Germinal center (tissue), 1 donor: ENCODE measurements at places on chromosomes 6 and 20.
A peak's percentile ranks its signal among the peaks of the same experiment; 100 is the strongest.

DNA sequence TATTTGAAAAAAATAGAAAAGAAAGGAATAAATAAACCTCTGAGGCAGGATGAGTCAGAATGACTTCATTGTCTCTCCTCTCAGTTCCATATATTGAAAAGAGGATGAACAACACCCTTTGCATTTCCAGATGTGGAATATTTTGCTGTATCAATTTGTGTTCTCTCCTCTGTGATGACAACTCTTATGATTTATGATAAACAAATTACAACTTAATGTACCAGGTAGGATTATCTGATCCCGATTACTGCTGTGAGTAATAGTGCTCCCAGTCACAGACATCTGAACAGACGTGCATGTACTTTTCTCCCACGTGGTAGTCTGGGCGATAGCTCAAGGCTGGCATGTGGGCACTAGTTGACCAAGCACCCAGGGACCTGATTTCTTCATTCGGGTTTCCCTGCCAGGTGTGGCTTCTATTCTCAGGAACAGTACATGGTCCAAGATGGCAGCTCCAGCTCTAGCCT, 142.1 kb upstream of the SULF2 start:
- DNase-seq, result no peak

DNA sequence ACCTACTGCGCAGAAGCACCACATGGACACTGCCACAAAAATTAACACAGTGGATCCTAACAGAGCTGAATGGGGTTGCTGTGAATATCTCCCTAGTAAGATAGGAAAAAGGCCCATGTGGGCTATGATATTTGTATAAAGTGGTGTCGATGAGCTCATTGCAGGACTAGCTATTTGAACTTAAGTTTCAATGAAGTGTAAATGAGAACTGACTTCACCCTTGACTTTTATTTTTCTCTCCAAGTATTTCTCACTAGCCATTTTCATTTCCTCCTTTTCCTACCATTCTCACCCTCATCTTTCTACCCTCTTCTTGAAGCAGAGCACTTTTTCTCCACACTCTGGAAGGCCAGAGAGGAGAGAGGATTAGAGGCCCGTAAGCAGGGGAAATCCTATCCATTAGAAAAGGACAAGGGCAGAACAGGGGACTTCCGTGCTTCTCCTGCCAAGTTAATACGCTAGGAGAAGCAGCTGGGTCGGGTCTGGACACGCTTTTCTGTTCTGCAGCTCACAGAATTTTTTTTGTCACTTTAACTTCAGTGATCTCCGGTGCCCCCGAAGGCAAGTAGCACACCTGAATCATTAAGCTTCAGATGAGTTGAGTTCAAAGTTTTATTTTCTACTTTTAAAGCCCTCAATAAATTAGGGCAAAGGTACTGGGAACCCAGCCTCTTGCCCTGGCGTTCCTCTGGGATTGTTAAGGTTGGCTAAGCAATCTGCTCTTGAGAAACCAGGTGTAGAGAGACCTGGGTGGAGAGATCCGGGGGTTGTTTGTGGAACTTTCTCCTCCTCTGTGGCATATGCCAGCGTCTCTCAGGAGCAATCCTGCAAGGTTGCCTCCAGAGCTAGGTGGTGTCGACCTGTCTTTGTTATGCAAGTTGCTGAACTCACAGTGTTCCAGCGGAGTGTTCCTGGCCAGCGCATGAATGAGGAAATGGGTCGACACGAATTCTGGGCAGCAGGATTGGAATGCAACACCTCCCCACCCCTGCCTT, 56.2 kb upstream of the ARID1B start:
- DNase-seq, result no peak

DNA sequence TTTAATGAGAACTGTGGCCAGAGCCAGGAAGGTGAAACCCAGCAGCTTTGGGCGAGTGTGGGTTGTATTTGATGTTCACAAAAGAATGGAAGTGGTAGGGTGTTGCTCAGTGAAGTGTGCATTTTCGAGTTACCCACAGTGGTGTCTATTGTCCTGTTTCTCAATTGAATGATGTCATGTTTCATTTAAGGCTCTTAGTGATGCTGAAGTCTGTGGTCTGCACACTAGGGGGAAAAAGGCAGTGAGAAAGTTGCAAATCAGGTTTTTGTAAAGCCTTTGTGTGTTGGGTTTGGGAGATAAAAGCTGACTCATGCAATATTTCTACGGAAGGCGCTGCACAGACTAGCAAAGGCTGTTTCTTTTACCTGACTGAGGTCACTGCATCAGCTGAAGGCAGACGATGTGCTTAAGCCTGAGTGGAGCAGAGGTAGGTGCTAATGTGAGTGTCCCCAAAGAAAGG, 121.1 kb downstream of the PLEKHG1 start:
- peak; percentile 49 for DNase-seq

DNA sequence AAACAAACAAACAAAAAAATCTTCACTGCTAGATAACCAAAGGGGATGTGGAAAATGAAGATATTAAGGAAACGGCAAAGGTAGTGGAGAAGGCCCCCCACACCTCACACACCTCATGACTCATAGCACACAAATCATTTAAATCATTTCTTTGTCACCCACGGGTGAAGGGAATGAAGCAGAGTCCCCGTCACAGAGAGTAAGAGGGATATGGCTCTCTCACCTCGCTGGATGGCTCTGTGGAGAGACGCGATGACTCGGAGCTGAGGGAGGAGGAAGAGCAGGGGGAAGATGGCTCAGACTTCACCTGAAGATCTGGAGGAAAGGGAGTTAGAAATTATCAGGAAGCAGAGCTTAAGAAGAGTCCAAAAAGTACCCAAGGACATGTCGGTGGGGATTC, 1.2 kb downstream of the ATF6B start:
- DNase-seq, result no peak

- DNase-seq, result no peak
These were observed 269.0 kb downstream of the SMOC2 start for GRCh38 chr6:168709991-168710390.

DNA sequence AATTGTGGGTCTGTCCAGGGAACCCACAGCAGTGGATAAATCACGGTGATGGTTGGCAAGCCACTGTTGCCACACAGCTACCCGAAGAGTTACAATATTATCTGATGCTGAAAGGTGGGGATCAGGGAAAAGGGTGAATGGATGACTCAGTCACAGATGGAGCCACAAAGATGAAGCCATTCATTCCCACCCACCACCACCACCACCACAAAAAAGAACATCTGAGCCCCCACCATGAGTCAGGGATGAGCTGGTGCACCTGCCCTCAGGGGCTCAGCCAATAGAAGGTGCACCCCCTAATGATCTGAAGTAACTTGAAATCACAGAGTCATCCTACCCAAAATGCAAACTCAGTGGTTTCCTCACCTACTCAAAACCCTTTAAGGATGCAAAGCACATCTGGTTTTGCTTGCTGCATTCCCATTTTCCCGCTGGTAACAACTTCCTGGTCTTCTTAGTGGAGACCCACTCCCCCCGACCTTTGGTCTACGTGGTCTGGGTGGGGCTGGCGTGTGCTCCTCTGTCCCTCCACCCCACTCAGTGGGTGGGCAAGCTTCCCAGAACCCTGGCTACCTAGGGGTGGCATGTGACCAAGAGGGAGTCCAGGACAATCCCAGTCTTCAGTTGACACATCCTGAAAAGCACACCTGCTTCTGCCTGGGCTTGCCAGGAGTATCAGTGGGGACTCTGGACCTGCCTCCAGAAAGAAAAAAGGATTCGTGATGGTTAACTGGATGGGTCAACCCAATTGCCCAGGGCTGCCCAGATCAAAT, 125.5 kb downstream of the ANKRD60 start:
- no peak for DNase-seq

GRCh38 chr6:117498159-117498558, 15.7 kb downstream of the DCBLD1 start:
- DNase-seq, result no peak

- peak; percentile 88 for DNase-seq
These were observed 91.9 kb upstream of the SIRPA start for GRCh38 chr20:1803061-1803931.

DNA sequence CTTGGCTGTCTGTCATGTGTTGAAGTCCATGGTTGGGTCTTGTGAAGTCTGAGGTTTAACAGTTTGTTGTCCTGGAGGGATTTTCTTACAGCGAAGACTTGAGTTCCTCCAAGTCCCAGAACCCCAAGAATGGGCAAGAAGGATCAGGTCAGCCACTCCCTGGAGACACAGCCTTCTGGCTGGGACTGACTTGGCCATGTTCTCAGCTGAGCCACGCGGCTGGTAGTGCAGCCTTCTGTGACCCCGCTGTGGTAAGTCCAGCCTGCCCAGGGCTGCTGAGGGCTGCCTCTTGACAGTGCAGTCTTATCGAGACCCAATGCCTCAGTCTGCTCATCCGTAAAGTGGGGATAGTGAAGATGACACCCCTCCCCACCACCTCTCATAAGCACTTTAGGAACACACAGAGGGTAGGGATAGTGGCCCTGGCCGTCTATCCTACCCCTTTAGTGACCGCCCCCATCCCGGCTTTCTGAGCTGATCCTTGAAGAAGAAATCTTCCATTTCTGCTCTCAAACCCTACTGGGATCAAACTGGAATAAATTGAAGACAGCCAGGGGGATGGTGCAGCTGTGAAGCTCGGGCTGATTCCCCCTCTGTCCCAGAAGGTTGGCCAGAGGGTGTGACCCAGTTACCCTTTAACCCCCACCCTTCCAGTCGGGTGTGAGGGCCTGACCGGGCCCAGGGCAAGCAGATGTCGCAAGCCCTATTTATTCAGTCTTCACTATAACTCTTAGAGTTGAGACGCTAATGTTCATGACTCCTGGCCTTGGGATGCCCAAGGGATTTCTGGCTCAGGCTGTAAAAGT, 43.5 kb downstream of the SIRPA start:
- DNase-seq, result no peak

GRCh38 chr6:6749702-6750491, 161.4 kb downstream of the LY86 start:
- DNase-seq, result no peak

DNA sequence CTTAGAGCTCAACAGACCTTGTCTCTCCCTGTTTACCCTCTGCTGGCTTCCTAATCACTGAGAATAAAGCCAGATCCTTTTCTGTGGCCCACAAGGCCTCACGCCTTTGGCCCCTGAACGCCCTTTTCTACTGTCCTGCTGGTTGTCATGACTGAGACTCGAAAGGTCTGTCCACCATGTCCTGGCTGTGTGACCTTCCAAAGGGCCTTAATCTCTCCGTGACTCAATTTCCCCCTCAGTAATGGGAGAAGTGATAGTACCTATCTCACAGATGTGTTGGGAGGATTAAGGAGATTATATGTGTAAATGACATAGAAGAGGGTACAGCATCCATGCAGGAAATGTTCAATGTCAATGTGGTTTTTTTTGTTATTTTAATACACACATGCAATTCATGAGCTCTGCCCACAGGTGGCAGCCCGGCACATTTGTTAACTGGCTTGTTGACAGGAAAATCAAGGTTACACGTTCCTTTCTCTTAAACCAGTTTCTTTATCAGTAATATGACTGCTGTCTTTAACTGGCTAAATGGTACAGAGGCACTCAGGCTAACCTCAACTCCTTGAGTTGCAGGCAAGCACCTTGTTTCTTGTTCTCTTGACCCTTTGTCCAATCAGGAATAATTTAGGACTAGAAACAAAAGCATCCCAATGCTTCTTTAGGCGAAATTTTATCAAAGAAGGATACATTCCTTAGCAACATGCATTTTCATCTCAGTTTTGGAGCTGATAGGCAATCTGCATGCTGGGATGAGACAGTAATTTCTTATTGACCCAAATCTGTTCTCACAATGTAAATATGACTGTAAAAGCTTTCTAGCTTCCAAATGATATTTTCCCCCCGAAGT, 16.6 kb downstream of the SLC22A1 start:
- DNase-seq, result peak; percentile 51

DNA sequence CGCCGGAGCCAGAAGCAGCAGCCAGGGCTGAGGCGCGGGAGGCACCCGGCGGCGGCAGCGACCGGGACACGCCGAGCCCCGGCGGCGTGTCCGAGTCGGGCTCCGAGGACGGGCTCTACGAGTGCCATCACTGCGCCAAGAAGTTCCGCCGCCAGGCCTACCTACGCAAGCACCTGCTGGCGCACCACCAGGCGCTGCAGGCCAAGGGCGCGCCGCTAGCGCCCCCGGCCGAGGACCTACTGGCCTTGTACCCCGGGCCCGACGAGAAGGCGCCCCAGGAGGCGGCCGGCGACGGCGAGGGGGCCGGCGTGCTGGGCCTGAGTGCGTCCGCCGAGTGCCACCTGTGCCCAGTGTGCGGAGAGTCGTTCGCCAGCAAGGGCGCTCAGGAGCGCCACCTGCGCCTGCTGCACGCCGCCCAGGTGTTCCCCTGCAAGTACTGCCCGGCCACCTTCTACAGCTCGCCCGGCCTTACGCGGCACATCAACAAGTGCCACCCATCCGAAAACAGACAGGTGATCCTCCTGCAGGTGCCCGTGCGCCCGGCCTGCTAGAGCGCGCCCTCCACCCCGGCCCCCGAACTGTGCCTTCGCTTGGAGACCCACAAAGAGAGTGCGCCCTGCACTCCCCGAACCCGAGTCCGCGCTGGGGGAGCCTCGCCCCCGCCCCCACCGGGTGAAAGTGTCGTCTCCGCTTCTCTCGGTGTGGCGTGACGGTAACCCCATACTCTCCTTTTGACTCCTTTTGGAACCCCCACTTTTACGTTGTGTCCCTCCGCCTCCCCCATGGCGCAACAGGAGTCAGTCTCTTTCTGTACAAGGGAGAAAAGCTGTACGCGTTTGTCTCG, 1.6 kb downstream of the INSM1 start:
- peak; percentile 39 for DNase-seq

- DNase-seq, result no peak
These were observed 181.0 kb upstream of the ZNF217 start for GRCh38 chr20:53774461-53775203.

GRCh38 chr20:32535953-32536823, 48.9 kb downstream of the NOL4L start:
- peak; percentile 87 for DNase-seq

- no peak for DNase-seq
These were observed 2.0 kb downstream of the GFRA4 start for GRCh38 chr20:3661060-3661813.

DNA sequence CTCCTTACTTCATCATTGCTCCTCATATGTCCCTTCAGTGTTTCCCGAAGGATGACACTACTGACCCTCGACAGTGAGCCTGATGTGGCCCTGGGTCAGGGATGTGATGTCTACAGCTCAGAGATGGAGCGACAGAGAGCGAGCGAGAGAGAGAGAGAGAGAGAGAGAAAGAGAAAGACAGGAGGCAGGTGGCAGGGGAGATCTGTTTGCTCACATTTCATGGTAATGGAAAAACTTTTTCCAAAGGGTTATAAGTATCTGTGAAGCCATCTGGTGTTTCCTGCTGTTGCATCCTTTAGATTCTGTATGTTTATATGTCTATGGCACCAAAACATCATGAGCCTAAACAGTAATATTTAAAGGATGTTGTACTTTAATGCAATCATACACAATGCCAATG, 77.2 kb downstream of the PPP1R3G start:
- no peak for DNase-seq

DNA sequence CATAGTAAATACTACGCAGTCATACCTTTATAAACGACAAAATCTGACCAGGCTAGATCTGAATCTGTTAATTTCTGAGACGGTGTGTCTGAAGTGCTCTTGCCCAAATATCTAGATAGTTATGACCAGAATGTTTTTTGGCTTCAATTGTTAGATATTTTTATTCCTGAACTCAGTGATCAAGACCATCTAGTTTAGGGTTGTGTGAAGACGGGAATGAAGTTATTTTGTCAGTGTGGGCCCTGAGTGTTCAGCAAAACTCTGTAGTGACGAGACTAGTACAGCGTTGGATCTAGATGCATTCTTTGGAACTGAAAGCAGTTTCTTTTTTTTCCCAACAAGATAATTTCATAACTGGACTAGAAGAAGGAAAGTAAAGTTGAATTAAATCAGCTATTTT, 3.1 kb downstream of the STXBP5 start:
- no peak for DNase-seq
